HT1080 (cell line): ENCODE measurements at places on chromosomes 6 and 20.
A peak's percentile ranks its signal among the peaks of the same experiment; 100 is the strongest.

GRCh38 chr6:3490625-3490980, 33.8 kb upstream of the SLC22A23 start:
- DNase-seq, result no peak

GRCh38 chr6:110432285-110432900, 17.0 kb upstream of the DDO start:
- no peak for DNase-seq

- no peak for DNase-seq
Observed at GRCh38 chr6:39273406-39273821, 40.8 kb downstream of the KCNK17 start.

GRCh38 chr6:118280210-118280609, 267.9 kb upstream of the PLN start:
- peak; percentile 24 for DNase-seq

- DNase-seq, result no peak
Observed at GRCh38 chr6:157162766-157163433, 160.4 kb downstream of the TMEM242 start.

GRCh38 chr6:161316531-161316930, 42.7 kb upstream of the AGPAT4 start:
- peak; percentile 57 for DNase-seq

GRCh38 chr6:116500969-116501433, 10.4 kb upstream of the CALHM5 start:
- DNase-seq, result peak; percentile 43

DNA sequence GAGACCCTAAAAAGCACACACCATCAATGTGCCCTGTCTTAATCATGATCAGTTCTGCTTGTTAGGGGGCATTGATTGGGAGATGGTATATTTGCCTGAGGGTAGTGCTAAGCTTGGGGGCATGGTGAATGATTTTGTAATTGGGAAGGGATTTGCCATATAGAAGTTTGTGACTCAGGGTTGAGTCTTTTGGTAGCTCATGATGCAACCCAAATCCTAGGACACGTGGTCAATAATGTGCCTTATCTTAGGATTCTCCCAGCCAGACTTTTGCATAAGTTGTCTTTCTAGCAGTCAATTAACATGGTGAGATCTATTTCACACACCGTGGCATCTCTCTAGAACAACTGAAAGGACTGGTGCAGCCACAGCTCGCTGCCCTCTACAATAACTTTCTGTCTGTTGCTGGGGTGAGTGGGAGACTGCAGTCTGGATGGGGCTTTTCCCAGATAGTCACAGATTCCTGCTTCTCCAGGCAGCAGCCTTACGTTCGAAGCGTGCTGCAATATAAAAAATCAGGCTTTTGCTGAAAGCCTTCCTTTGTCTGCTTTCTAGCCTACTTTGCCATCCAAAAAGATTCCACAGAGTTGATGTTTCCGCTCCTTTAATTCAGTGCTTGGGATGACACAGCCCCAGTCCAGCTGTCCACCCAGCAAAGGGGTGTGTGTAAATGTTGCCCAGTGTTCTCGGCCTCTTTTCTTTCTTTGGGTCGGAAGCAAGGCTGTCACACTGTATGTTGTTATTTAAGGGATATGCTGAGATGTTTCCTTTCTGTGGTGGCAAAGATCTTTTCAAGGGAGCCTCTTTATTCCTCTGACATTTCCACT, 58.9 kb downstream of the ID4 start:
- DNase-seq, result peak; percentile 4
